ENCODE measurements at places on chromosomes 13 and 19.

DNA sequence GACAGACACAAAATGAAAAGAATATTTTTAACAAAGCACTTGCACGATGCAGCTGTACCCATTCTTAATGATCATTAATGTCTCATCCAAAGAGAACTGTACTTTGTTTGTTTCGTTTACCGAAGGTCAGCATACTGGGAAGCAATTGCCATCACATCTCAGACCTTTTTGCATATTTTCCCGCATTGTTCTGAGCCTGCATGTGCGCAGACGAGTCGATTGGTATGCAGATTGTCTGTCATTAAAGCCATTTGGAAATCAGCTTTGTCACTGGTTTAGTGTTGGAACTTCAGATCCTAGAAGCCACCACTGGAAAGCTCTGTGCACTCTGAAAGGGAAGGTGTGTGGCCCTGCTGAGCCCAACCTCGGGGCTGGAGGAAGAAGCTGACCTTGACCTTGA lies 15.6 kb downstream of the SPACA7 start:
- no peak for DNase-seq

- DNase-seq, result peak; percentile 56
These were observed 8.4 kb downstream of the PPP1R14A start for GRCh38 chr19:38247734-38248268.

GRCh38 chr13:96238241-96238640 lies 148.3 kb downstream of the HS6ST3 start:
- no peak for DNase-seq

DNA sequence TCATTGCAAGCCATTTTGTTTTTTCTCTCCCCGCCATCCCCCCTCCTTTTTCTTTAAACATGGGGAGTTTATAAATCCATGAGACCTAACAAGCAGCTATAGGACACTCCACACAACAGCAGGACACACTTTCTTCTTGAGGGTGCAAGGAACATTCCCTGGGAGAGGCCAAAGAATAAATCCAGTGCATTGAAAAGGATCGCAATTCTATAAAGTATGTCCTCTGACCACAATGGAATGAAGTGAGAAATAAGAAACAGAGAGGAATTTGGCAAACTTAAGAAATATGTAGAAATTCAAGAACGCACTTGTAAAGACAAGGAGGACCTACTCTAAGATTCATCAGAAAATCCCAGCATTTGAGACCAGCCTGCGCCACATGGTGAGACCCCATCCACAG lies 11.9 kb downstream of the KLF2 start:
- DNase-seq, result no peak
